C1 segment of cervical spinal cord (tissue), 14 donors: ENCODE measurements at places on chromosomes 5 and 9.

DNA sequence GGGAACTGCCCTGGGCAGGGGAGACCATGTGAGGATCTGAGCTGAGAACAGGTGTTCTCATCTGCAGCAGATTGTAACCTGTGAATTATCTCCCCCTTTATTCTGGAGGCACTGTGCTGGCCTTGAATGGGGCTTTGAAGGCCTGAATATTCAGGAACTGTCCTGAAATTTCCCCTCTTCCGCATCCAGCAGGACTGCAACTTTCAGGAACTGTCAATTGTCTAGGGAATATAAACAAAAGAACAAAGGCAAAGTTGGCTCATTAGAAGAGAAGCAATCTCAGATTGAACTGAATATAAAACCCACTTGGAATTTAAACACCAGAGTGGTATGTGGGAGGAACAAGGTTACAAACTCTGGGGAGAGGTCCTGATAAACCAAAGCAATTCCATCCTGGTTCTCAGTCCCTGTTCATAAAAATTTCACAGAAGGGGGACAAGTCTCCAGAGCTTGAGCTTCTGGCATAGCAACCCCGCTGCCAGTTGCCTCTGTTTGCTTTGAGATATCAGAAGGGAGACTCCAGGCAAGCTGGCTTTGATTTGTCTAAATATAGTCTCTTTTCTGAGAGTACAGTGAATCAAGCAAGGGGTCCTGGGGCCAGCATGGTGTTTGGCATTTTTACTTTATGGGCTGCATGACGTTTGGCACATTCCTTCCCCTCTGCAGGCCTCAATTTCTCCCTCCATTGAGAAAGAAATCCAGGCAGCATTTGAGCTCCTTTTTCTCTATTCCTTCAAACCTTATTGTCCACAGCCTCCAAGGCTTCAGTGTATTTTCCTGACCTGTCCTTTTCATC, 47.5 kb downstream of the ADRB2 start:
- no peak for DNase-seq

- DNase-seq, result no peak
Observed at GRCh38 chr5:169838688-169839087, 141.6 kb downstream of the INSYN2B start.

DNA sequence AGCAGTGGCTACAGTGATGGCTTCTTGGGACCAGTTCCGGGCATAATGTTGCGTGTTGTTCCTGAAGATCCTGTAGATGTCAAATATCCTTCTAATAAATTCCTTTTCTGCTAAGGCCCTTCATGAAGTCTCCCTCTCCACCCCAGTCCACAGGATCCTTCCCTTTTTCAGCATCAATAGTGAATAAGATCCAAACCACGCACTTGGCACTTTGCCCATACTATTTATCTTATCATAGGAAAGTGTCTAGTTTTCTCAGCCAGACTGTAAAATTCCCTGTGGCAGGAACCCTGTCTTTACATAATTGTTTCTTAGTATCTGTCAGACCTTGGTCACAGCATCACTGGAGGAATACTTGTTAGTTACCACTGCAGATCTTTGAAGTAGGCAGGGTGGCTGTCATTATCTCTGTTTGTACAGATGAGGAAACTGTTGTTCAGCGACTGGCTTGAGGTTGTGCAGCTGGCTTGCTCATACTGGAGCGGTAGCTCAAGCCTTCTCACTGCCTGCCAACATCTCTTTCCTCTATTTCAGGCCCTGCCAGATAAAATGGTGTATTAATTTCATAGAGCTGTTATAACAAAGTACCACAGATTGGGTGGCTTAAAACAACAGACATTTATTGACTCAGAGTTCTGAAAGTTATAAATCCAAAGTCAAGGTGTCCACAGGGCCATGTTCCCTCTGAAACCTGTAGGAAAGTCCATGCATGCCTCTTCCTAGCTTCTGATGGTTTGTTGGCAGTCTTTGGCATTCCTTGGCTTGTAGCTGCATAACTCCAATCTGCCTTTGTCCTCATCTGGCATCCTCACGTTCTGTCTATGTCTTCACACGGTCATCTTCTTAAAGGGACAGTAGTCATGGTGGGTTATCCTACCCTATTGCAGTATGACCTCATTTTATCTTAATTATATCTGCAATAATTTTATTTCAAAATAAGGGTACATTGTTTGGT, 33.5 kb upstream of the APC start:
- no peak for DNase-seq

DNA sequence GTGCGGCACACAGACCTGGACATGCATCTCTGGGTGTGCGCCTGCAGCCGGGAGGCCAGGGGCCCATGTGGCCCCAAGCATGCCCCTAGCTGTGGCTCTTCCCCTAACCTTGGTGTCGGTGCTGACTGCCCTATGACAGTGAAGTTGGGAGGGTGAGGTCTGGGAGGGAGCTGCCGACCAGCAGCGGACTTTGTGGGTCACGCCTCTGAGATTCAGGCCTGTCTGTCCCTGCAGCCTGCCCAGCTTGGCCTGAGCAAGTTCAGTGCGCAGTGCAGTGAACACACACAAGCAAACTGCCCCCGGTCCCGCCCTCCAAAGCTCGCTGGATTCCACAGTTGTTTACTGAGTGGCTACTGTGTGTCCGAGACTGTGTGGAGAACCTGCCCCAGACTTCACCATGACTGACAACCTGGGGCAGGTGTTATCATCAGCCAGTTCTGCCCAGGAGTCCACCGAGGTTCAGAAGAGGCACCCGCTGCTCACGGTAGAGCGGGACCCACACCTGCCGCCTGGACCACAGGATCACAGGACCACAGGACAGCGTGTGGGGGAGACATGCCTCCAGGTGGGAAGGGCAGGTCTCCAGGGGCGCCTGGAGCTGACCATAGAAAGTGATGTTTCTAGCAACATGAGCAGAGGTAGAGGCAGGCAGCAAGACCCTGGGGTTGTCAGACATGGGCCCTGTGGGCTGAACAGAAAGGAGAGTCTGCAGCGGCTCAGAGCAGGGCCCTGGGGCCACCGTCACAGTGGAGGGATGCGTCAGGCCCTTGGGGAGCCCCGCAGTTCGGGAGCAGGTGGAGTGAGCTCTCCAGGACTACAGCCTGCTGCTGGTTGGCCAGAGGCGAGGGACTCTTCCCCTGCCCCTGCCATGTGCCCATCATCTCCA, 105.1 kb downstream of the PHF2 start:
- DNase-seq, result no peak

GRCh38 chr5:113267361-113267900, 167.4 kb downstream of the TSSK1B start:
- no peak for DNase-seq

DNA sequence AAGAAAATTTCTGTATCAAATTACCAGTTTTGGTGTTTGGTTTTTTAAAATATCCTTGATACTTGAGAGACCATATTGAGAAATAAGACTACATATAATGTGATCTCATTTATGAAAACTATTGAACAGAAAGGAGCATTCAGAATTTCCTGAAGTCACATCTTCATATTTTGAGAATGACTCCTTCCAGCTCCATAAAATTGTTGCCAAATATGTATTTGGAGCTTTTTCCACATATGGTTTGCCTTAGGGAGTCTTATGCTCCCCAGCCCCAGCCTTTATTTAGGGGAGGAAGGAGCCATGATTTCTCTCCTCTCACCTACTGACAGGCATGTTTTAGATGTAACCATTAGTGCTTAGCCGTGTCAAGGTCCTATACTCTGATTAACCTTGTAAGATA, 51.1 kb downstream of the GCNT1 start:
- DNase-seq, result no peak

DNA sequence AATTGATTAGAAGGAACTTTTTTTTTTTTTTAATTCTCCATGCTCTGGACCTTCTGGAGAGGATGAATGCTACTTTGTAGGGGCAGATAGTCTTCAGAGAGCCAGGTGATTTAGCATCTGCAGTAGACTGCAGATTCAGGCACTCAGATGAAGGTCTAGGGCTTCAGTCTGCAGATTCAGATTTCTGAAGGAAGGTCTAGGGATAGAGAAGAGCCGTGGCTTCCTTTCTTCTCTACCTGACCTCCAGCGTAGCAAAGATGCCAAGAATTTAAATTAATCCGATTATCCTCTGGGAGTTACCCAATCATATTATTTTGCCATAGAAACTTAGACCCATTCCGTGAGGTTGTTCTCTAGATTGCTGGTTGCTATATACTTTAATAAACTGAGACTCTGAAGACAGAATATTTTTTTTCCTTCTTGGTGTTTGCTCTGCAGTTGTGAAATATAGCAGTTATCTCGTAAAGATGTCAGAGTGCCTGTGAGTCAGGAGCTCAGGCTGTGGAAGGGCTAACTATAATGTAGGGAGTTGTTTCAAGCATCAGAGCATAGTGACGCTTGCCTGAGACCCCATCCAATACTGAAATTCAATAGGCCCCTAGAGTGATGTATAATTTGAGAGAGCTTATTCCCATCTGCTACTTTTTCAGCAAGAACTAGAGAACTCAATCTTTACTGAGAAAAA, 132.7 kb upstream of the SLC12A2 start:
- no peak for DNase-seq

DNA sequence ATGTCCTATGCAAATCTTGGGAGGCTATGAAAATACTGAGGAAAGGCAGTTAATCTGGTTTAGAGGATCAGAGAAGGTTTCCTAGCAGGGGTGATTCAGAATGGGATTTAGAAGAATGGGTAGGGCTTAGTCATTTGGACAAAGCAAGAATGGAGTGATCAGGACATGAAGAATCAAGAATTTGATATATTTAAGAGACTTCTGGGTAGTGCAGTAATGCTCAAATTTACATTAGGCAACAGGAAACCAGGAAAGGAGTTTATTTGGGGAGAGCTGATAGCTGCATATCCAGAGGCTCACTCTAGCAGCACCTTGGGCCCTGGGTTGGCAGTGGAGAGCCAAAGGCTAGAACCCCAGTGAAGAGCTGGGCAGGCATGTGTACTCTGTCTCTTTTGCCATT, 78.9 kb upstream of the PAPPA start:
- DNase-seq, result no peak

- no peak for DNase-seq
Observed at GRCh38 chr5:12292610-12293204, 388.5 kb upstream of the CTNND2 start.

DNA sequence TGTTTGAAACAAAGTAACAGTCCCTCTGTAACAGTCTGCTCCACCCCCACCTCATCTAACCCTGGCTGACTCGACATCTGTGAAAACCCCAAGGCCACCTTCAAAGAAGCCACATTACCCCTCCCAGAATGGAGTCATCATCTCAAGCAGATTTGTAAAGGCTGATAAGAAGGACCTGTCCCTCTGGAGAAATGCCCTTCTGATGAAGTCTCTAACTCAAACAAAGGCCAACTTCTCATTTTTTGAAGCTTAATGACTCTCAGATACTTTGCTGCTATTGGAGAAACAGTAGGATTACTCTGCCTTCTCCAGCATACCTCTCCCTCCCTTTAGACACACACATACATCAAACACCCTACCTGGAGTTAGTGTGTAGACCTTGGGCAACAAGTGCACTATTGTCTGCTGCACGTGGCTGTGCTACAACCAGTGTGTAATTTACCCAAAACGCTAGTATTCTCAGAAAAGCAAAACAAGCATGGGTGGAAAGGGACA, 5.3 kb upstream of the SUSD1 start:
- DNase-seq, result no peak

- DNase-seq, result no peak
Observed at GRCh38 chr9:127231666-127232065, 32.9 kb upstream of the GARNL3 start.

GRCh38 chr5:122419142-122419894, 107.3 kb downstream of the SNCAIP start:
- no peak for DNase-seq
